ENCODE measurements at places on chromosomes 2 and 18.

GRCh38 chr2:109516445-109517117 is 97.2 kb downstream of the SEPTIN10 start:
- DNase-seq = no peak

DNA sequence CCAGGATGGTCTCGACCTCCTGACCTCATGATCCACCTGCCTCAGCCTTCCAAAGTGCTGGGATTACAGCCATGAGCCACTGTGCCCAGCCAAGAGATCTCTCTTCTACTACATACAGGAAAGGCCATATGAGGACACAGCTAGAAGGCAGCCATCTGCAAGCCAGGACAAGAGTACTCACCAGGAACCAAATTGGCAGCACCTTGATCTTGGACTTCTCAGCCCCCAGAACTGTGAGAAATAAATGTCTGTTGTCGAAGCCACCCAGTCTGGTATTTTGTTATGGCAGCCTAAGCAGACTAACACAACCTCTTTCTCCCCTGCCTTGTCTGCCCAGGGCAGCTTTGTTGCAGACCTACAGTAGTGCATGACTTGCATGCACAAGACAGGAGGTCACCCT is 211.3 kb upstream of the HAAO start:
- DNase-seq = no peak

DNA sequence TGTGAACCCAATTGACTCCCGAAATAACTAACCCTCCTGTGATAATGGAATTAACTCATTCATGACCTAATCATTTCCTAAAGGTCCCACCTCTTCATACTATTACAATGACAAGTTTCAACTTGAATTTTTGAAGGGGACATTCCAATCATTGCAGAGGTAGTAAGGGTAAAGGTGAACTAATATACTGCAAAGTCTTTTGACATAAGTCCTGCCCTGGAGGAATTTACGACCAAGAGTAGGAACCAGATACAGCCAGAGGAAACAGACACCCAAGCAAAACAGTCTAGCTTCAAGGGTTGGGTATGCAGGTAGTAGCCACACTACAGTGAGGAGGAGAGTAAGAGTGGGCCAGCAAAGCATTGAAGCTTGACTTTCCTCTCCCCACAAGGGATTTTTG is 1.2 kb upstream of the SRBD1 start:
- DNase-seq = no peak

GRCh38 chr18:32958746-32959145 is 185.9 kb upstream of the KLHL14 start:
- DNase-seq = no peak

DNA sequence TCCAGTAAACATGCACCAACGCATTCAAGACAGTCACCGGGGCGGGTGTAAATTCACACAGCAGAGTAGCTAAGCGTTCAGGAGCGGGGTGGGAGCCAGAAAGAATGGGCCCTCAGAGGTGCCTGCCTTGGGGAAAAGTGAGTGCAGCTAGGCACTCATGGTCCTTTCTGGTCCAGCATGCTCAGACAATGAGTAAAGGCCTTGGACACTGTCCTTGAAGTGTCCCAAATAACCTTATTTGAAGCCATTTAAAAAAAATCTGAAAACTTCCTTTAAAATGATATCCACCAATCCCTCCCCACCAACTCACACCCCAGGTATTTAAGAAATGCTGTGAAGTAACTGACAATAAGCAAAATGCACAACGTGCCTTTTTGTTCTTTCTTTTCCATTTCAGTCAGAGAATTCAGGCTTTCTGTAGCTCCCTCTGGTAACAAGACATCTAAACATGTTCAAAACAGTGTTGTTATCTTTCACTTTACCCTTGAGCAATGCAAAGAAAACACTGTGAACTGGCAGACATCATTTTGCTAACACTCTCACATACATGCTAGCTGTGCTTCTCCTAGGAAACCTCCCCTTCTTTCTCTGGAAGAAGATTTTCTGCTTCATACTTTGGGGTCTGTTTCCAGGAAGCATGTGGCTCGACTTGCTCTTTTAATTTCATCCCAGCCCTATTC is 445.1 kb upstream of the SPRED2 start:
- DNase-seq = no peak

DNA sequence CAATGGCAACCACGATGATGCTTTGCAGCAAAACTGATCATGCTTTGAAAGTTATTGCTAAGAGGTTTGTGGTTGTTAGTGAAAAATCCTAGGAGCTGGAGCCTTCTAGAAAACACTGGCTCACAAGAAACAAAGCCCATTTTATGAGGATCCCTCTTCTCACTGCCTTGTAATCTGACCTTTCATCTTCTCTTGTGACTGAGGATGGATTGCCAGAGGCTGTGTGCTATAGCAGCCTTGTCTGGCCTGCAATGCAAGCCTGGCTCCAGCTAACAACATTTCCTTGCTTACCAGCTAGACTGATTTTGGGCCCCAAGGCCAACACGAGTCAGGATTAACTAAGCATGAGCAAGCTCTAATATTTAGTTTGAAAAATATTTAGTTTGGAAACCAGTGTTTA is 13.1 kb downstream of the PIEZO2 start:
- DNase-seq = no peak

DNA sequence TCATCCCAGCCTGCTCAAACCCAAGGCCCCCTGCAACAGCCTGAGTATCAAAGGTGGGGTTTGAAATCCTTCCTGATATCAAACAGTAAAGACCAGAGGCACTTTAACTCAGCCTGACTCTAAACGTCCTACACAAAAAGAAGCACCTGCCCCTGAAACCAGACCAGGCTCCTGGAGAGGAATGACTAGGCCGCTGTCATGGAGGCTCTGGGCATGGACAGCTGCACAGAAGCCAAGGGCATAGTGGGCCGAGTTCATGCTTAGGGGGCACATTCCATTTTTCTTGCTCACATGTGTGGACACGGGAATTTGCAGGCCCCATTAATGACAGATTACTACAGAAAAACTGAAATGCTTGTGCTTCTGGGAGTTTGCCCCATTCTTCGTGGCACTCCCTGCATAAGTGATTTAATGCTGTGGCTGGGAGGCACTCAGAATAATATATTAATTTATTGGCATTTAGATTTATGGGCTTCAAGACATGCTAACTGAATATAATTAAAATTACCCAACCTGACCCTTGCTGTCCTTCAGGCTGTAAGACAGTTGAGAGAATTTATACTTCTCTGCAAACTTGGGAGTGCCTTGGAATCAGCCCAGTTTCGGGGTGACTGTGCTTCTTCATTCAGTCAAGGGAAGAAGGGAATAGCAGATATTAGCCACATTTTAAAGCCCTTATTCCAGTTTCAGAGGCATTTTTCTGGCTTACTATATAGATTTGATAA is 105.5 kb downstream of the GYPC start:
- DNase-seq = no peak

GRCh38 chr2:144625226-144625625 is 105.3 kb upstream of the ZEB2 start:
- DNase-seq = no peak

GRCh38 chr18:811892-812375 is at the start of gene YES1:
Gene YES1, minus strand, starts transcription at chr18:812242. Its CDS starts 55,415 bp downstream, at chr18:756827.
- no peak for DNase-seq

GRCh38 chr18:43888598-43888997 is 611.3 kb upstream of the SYT4 start:
- no peak for DNase-seq

DNA sequence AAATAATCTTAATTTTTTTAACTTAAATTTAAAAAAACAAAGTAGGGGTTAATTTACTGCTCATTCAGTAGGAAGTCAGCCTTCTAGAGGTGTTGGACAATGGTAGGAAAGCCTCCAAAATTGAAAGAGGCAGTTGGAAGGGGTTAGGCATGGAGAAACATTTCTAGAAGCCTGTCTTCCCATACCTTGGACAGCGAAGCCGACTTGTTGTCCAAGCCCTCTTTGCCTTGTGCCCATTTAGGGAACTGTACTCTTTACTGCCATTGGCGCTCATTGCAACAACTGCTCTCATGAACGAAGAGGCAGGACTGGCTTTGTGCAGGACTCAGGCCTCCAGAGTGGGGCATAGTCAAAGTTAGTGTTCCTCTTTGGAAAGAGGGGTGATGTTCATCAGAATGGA is 333.3 kb downstream of the HRH4 start:
- no peak for DNase-seq

DNA sequence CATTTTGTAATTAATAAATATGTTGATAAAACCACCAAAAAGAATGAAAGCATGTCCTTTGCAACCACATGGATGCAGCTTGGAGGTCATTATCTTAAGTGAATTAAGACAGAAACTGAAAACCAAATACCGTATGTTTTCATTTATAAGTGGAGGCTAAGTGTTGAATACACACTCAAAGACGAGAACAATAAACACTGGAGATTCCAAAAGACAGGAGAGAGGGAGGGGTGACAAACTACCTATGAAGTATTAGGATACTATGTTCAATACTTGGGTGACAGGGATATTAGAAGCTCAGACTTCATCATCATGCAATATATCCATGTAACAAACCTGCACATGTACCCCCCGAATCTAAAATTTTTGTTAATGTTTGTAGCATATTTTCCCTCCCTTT is 7.0 kb downstream of the ERLEC1 start:
- no peak for DNase-seq

GRCh38 chr2:232400256-232401015 is 6.2 kb upstream of the ALPG start:
- no peak for DNase-seq

GRCh38 chr2:223887127-223887526 is 49.7 kb upstream of the AP1S3 start:
- no peak for DNase-seq

- DNase-seq = no peak
Measured at GRCh38 chr2:232637866-232638583, 4.6 kb downstream of the EFHD1 start.

- DNase-seq = no peak
Measured at GRCh38 chr18:55095584-55095983, 136.3 kb upstream of the CCDC68 start.

DNA sequence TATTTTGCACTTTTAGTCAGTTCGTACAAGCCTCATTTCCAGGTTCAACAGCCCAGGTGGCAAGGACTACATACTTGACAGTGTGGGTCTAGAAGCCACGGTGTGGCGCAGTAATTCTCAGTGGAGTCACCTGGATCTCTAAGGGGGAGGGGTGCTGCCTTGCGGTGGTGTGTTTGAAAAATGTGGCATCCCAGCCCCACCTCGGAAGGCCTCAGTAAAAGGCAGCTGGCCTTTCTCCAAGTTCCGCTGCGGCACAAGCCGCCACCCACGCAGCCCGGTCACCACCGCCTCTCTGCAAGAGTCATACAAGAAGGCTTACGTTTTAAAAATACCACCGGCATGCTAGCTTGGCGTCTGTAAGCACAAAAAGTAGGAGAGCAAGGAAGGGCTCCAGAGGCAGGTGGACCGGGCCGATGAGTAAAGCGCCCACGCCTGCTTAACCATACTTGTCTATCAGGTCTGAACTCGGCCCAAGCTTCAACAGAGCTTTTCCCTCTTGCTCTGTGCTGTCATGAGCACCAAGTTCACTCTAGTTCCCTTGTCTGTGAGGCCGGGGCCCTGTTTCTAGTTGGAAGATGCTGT is 49.5 kb downstream of the SPRED2 start:
- peak; percentile 90 for DNase-seq

GRCh38 chr18:70165936-70166335 is 39.6 kb downstream of the RTTN start:
- no peak for DNase-seq

DNA sequence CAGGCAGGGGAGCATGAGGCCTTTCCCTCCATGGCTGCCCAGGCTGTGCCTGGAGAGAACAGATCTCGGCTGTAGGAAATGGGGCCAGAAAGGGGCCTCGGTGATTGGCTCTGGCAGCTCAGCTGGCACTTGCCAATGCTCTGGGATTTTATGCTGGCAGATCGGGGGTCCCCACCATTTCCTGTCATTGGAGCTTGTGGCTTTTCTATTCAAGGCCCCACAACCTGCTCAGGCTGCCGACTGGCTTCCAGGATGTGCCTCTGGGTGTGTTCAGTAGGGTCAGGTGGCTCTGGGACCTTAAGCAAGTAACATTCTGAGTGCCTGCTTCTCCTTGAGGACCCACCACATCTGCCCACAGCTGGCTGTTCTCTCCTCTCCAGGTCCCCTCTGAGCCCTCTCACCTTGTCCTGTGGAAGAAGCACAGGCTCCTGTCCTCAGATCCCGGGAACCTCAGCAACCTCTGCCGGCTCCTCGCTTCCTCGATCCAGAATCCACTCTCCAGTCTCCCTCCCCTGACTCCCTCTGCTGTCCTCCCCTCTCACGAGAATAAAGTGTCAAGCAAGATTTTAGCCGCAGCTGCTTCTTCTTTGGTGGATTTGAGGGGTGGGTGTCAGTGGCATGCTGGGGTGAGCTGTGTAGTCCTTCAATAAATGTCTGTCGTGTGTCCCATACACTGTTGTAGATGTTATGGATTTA is 4.2 kb downstream of the GNLY start:
- DNase-seq = no peak

DNA sequence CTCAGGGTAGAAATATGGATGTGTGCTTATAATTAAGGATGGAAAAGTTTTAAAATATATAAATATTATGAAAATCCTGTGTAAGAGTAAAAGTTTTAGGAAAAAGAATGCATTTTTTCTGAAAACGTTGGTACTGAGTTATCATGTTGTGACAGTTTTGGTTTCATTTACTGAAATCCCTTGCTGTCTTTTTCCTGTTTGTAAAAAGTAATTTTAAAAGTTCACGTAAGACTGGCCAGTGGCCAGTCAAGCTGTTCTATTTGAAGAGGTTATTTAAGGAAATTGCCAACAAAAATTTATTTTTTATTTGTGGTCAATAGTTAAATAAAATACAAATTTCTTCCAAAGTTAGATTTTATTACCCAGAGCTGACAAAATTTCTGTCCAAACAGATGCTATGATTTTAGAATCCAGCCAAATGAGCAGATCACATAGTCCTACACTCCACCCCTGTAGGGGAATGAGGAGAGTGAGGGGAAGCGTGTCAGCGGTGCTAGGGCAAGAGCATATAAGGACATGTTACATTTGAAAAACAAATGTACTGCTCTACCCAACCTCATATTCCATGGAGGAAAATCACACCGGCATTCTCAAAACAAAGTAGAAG is 297.8 kb upstream of the TFPI start:
- DNase-seq = no peak

DNA sequence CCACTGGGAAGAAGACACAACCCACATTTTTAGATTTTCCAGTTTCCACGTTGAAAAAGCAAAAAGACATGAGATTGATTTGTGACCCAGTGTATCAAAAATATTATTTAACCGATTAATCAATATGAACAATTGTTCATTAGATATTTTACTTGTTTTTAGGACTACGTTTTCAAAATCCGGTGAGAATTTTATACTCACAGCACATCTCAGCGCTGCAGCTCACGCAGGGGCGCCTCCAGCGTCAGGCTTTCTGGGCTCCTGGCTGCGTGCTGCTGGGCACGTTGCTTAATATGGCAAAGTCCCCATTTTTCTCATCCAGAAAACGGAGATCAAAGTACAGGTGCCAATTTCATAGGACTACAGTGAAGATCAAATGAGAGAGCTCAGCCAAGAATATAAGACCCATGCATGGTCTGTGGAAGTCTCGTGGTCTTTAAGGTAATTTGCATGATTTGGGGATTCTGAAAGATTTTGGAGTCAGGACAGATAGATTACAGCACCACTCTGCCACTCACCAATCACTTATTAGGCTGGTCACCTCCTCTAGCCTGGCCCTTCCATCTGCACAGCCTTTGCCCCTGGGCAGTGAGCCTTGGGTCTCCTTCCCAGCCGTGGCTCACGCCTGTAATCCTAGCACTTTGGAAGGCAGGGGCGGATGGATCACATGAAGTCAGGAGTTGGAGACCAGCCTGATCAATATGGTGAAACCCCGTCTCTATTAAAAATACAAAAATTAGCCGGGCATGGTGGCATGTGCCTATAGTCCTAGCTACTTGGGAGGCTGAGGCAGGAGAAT is 36.2 kb downstream of the PTPN18 start:
- no peak for DNase-seq

GRCh38 chr2:46865181-46865970 is 50.2 kb downstream of the MCFD2 start:
- DNase-seq = no peak

GRCh38 chr18:13435586-13436333 is 217.2 kb downstream of the LDLRAD4 start:
- no peak for DNase-seq

All from stimulated activated CD8-positive, alpha-beta memory T cell treated with anti-CD3 and anti-CD28 coated beads, Interleukin-15, amount 100 ng/mL, for 48 hours (primary cell).